ENCODE measurements at places on chromosomes 11 and 22.

GRCh38 chr11:134333312-134333711 lies 1.5 kb downstream of the GLB1L2 start:
- DNase-seq, result no peak

GRCh38 chr11:27350511-27350910 lies 12.5 kb downstream of the CCDC34 start:
- DNase-seq, result peak; percentile 41

DNA sequence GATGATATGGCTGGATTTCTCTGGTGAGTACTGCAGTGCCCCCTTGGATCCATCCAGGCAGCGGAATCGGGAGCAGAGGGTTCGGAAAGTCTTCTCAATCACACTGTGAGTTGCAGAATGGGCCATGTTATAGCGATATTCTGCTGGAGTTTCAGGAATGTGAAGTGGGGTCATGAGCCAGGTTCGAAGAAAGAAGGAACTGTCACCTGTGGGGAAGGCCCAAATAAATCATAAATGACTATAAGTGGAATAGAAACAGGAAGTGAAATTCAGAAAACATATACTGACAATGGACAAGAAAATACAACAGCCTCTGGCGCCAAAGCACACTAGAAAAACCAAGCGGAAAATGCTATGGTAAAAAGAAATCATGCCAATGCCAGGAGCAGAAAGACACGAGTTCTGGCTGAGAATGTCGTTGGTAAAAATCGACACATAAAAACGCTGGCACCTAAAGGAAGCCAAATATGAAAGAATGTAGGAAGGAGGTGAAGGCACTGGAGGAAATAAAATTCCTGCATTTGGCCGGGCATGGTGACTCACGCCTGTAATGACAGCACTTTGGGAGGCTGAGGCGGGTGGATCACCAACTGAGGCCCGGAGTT lies 10.0 kb upstream of the AMBRA1 start:
- DNase-seq, result no peak

- DNase-seq, result no peak
Observed at GRCh38 chr22:26529345-26529744, 17.1 kb upstream of the TFIP11 start.

- DNase-seq, result peak; percentile 68
Observed at GRCh38 chr11:119791701-119792151, 62.7 kb upstream of the NECTIN1 start.

- no peak for DNase-seq
Observed at GRCh38 chr11:68259122-68259959, 12.4 kb downstream of the C11orf24 start.

DNA sequence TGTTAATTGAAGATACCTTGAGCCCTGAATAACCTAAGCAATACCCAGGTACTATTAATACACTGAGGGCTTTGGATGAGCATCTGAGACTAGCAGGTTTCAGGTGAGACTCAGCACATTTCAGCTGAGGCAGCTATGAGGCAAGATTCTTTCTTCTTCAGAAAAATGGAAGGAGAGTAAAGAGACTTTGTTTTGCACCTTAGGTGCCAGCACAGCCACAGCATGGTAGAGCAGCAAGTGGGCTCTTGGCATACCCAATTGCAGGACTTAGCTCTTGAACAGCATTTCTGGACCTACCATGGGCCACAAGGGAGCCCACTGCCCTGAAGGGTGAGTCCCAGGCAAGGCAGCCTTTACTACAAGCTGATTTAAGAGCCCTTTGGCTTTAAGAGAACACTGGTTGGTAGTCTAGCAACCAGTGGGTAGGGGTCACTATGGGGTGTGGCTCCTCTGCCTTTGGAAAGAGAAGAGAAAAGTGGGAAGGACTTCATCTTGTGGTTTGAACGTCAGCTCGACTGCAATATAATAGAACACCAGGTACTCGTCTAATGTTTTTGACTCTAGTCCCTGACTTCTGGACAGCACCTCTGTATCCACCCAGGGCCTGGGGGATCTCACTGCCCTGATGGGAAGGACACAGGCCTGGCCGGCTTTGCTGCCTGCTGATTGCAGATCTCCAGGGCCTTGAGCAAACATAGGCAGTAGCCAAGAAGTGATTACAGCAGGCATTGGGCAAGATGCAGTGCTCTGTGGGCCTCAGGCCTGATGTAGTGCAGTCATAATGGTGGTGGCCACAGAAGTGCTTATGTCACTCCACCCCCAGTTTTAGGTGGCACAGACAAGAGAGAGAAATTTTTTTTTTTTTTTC lies 73.3 kb downstream of the GLYATL1 start:
- DNase-seq, result no peak

DNA sequence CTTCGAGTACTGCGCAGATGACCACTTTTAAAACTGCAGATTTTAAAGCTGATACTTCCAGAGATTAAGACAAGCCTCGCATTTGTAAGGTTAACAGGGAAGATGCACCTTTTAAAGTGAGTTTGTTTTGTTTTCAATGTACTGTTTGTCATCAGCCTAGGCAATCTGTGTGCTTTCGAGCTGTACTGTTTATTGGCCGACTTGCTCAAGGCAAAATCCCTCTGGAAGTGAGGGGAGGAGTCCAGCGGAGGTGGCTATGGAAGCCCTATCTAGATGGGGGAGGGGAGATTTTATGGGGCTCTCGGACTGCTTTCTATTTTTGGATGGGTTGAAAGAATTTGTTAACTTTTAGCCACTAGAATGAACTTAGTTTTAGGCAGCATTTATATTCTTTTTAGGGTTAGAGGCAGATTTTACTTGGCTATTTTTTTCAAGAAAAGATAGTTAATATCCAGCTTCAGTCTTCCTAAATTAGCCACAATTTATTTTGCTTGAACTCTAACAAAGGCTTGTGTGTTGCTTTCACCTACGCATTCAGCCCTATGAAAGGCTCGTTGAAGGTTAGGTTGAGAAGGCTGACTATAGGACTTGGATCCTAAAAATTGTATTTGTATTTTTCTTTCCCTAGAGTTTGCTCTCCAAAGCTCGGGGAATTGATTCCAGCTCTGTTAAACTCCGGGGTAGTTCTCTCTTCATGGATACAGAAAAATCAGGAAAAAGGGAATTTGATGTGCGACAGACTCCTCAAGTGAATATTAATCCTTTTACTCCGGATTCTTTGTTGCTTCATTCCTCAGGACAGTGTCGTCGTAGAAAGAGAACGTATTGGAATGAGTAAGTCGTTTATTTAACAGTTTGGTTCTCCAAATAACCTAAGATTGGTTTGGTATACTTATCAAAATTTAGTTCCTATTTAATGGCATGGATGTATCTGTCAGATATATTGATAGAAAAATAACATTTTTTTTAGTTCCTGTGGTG lies 2.1 kb downstream of the WEE1 start:
- DNase-seq, result peak; percentile 60

DNA sequence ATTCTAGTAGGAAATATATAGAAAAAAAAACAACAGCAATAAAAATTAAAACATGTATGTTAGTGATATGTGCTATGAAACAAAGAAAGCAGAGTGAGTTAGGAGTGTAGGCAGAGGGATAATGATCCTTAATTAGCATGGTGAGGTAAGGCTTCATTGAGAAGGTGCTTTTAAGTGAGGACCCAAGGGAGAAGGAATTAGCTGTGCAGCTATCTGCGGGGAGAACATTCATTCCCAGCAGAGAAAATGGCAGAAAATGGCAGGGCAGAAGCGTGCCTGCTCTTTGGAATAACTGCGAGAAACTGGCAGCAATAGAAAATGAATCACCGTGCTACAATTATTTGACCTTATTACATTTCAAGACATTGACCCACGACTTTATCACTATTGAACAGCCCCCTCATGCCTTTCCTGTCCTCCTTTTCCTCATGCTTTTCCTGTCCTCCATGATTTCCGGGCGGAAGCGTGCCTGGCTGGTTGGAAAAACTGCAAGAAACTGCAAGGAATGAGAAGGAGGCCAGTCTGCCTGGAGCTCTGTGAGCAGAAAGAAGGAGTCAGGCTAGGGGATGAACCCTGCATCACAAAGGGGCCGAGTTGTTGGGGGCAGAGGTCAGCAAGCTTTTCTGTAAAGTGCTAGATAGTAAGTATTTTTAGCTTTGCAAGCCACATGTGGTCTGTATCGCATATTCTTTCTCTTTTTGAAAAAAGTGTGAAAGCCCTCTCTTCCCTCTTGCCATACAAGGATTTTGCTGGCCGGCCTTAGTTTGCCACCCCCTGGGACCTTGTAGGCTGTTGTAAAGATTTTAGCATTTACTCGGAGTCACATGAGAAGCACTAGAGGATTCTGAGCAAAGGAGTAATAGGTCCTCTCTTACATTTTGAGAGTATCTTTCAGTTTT lies 37.1 kb upstream of the SWAP70 start:
- no peak for DNase-seq

DNA sequence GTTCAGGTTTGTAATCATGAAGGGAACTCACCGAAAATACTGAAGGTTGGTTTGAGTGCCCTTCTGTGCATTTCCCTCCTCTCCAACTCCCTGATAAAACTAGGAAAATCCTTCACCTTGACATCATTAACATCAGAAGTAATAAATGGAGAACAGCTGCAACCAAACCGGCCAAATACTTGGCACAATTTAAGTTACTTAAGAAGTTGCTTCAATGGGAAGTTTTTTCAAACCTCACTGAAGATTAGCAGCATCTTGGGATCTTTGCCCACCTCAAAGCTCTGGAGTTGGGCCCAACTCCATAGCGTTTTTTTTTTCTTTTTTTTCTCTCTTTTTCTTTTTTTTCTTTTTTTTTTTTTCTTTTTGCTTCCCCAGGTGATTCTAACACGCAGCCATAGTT lies 784.8 kb downstream of the KCNA4 start:
- peak; percentile 15 for DNase-seq

DNA sequence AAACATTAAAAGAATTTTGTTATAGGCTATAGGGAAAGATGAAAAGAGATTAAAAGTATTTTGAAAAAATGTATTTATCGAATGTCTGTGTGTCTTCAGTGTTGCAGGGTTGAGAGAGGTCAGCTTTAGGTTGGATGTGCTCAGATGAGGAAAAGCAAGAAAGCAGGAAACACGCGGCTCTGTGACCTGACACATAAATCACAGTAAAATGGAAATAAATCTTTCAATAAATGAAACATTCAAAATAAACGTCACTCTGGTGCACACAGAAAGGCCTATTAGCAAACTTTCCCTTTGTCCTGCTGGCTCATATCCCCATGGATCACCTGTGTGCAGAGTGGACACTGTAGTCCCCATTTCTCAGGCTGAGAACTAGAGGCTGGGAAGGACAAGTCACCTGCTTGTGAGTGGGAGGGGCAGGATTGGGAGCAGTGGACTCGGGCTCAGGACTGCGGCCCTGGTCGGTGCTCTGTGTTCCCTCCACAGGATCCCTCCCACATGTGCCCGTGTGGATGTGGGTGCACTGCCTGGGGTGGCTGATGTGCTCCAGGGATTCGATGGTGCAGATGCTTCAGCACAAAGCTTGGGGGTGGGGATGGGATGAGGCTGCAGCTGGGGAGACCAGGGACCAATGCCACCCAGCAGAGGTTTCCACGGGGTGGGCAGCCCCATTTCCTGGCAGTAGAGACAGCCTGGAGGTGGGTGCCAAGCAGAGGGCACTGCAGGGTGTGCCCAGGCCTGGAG lies 96.0 kb upstream of the IGLL5 start:
- DNase-seq, result no peak

DNA sequence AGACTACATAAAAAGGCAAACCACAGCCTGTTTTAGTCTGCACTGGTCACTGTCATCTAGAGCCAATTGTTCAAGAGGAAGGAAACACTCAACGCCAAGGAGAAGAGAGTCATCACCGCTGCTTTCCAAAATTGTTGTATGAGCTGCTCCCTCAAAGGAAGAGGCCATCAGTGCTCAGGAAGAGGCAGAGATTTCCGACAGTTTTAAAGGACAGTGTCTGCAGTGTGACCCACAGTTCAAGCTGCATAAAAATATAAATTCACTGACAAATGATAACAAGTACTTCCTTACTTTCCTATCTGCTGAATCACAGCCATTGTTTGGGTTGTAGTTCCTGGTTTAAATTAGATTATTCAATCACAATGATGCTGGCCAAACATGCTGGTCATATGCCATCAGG lies 16.4 kb downstream of the PRCP start:
- DNase-seq, result no peak

- peak; percentile 62 for DNase-seq
Observed at GRCh38 chr11:13335319-13335718, 57.7 kb downstream of the BMAL1 start.

DNA sequence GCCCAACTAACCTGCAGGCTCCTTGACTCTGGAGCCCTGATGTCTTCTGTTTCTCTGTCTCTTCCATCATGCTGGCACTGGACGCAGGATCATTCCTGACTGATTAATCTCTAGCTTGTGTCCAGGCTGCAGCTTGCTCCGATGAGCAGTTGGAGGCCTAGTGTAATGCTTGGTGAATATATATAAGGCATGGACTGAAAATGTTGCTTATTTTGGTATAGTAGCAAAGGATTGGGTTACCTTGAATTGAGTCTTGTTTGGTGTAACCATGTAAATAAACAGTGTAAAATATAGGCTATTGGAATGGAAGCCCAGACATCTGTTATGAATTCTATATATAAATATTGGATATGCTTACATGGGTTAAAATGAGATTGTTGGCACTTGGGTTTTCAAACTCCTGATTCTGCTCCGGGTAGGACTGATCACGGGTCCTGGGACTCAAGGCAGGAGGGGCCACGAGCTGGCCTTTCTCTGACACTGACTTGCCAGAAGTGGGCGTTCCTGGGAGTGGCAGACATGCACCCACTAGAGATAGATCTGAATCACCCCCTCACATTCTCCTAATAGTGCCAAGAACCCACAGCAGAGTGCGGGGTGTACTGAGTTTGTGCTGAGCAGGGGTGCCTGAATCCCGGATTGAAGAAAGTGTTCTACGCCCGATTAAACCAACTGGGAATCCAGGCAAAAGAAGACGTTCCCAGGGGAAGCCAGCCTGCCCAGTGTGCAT lies 25.8 kb downstream of the LRP5 start:
- DNase-seq, result no peak

- no peak for DNase-seq
Observed at GRCh38 chr22:23075525-23076216, 5.4 kb downstream of the GNAZ start.

GRCh38 chr22:20517422-20517821 lies 10.0 kb downstream of the MED15 start:
- DNase-seq, result no peak

- no peak for DNase-seq
Observed at GRCh38 chr11:74205181-74205580, 34.1 kb downstream of the PPME1 start.

GRCh38 chr22:37818409-37819104 lies 4.6 kb upstream of the GALR3 start:
- no peak for DNase-seq

GRCh38 chr11:61913699-61914395 lies 3.5 kb downstream of the RAB3IL1 start:
- no peak for DNase-seq
